ENCODE measurements at places on chromosomes 4 and X.

DNA sequence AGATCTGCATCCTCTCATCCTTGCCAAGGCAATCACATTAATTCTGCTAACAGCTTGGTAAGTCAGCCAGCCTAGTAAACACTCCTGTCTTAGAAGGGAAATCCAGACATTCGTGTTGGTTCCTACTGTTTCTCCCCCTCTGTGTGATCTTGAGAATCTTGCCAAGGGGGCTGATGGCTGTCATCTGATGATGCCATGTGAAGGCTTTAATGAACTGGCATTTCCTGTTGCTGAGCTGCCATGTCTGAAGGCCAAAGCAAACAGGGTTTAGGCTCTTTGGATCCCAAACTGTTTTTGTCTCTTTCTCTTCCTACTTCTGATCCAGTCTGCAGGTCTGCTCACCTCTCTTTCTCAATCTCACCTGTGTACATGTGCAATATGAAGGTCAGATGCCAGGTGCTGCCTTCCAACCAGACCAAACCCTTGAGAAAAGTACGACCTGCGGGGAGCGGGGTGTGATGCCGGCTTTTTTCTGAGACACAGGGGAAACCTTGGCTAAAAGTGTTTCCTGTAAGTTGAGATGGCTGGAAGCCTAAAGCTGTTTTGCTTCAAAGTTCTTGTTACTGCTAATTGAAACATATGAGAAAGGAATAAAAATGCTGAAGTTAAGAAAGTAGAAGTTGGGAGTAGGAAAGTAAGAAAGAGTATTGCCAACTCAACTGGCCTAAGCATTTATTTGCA is 532.9 kb downstream of the ANKRD50 start:
- DNase-seq, result no peak

DNA sequence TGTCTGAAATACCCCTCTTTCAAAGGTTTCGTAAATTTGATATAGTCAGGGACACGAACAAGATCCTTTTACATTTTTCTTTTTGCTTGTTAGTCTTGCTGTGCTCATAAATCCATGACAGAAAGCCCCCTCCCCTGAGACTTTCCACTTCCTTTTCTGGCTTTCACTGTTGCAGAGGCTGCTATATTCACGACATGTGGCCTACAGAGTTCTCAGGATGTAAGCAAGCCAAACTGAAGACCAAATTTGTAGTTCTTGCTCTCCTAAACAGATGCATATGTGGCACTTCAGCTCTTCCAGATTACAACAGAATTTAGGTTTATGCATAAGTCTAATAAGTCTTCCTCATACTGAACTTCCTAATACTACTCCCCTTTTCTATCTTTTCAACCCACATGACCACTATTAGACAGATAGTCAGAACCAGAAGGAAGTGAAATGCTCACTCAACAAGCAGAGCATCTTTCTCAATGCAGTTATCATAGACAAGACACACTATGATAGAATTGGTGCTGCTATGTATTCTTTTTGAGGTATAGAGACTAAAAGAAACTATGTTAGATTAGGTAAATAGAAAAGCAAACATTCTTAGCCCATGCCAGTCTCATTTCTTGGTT is 15.0 kb downstream of the BTK start:
- DNase-seq, result no peak

GRCh38 chrX:47327902-47328301 is 42.5 kb upstream of the ZNF157 start:
- DNase-seq, result no peak

DNA sequence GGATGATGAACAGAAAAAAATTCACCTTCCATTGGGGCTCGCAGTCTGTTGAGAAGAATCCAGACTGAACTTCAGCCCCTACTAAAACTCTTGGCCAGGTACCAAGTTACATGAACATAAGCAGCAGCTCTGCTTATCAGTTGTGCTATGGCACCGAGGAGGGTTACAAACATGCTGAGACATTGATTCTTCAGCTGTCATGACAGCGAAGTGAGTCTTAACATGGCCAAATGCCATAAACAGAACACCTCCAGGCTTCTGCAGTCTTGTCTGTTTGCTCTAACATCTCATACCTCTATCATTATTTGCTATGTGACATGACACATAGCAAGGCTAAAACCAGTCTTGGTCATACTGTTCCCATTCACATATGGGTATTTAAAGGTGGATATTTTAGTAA is 521.5 kb downstream of the GRID2 start:
- DNase-seq, result no peak

DNA sequence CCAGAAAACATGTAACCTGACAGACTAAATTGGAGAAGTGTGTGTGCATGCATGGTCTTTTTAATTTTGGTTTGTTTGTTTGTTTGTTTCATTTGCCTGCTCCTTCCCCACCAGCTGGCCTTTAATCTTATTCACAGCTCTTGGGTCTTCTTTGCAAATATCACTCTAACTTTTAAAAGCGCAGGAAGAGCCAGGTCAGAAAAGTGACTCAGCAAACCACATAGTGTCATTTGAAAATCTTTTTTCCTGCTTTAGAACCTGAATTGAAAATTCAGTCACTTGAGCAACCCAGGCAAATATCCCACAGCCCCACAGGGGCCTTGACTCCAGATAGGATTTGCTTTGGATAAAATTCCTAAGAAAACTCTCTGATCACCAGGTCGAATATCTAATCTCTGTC is 4.6 kb downstream of the TMEM255A start:
- no peak for DNase-seq

- DNase-seq, result peak; percentile 51
These were observed 108.3 kb downstream of the AFAP1 start for GRCh38 chr4:7831330-7831729.

DNA sequence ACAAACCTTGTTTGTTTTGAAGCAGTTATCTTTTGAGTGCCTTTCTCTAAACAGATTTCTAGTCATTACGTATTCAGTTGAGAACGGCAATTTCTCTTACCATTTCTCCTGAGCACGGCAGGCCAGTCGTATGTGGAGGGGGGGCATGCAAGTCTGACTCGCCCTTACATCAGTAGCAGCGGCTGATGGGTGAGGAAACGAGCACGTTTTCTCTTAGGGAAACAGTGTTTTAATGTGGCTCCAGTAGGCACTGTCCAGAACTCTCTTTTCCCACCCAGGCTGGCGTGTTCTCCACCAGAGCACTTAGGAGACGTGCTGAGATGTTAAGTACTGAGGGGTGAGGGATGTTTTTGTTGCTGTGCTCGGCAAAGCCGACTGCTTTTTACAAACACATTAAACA is 240.5 kb downstream of the STIM2 start:
- no peak for DNase-seq

DNA sequence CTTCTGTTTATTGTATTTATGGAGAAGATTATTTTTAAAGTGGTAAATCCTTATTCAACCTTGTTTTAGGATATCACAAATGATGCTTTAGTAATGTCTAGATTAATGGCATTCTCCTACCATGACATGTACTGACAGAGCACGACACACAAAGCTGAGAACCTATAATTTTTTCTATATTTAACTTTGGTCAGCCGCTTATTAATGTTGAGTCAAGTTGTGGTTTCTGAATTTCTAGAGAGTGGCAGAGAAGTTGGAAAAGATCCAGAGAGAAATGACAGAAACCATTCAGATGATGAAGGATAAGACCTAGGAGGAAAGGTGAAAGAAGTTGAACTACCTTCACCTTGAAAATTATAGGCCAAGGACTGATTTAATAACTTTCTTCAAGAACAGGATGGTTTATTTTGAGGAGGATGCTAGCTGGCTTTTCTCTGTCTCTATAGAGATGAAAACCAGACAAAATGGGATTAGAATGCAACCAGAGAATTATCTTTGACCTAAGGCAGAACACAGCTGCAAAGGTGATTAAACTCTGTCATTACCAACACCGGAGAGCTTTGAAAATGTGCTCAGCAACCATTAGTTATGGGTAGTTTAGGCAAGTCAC is 62.6 kb upstream of the TSPAN5 start:
- DNase-seq, result no peak

DNA sequence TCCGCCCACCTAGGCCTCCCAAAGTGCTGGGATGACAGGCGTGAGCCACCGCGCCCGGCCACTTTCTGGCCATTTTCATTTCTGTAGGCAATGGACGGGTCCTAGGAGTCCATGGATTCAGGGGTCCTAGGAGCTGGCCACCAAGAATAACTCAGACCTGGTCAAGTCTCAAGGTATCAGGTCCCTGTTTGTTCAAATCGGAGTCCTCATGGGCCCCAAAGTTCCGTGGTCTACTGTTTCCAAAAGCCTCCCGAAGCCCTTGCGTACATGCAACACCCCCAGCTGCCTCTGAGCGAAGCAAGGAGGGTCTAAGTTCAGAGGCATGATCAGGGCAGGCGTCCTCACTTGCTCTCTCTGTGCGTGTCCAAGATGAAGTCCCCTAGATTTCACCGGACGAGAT is 30.1 kb downstream of the P2RY8 start:
- DNase-seq, result no peak

DNA sequence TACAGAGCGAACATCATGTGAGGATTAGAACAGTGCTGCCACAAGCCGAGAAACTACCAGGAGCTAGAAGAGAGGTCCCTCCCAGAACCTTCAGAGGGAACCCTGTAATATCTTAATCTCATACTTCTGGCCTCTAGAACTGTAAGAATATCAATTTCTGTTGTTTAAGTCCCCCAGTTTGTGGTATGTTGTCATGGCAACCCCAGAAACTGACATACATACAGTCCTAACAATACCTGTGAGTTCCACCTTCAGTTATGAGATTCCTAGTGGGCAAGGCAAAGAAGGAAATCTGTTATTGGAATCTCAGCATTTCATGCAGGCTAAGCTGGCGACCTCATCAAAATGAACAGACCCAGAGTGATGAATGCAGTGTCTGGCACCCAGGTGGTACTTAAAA is 42.5 kb downstream of the ZBTB49 start:
- no peak for DNase-seq

DNA sequence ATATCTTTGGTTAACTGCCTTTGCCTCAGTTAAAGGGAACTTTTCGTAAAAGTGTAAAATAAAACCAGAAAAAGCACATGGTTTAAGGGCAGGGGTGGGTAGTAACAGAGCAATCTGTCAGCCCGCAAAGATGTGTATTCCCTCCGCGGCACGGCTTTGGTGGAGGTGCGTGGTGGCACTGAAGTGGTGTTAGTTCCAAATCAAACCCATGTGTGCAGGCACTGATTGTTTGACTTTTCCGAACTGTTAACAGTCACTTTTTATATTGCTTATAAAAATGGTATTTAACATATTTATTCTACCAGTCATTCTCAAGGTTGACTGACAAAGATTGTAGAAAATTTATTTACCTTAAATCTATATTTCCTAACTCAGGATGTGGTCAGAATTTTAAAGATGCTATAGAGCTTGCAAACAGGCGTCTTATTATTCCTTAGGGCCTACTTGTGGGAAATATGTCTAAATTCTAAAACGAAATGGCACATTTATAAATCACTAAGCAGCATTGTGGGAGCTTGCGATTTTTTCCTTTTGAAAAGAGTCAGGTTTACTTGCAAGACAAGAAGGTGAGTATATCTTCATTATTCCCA is 272.7 kb upstream of the PCDH18 start:
- DNase-seq, result no peak

- DNase-seq, result no peak
These were observed 1.5 kb downstream of the EVC start for GRCh38 chr4:5712517-5712916.

- no peak for DNase-seq
These were observed 66.9 kb upstream of the BMPR1B start for GRCh38 chr4:94690851-94691254.

All from BJ (cell line).